ENCODE measurements at places on chromosomes 16 and 17.

DNA sequence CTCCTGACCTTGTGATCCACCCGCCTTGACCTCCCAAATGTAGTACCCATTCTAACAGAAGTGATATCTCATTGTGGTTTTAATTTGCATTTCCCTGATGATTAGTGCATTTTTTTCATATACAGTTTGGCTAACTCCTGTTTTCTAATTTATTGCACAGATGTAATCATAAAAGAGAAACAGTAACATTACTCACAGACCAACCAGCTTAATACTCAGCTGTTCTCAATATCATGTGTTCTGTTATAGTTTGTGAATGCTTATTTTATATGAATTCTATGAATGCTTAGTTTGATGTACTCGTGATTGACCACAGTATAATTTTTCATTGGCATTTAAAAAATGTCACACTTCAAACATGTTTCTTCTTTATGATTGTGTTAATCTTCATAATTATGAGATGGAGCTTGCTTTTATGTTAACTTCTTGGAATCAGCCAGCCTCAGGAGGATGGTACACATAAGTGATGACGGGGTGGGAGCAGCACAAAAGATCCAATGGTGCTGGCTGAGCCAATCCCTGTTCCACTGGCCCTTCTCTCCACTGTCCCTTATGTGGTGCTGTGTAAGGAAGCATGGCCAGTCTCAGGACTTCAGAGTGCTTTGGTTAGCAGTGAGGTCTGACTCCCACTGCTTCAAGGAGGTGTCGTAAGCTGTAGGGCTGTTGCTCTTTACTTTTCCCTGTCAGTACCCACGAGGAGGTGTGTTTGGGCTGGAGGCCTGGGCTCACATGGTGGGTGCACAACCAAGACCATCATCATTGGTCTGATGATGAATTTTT, 191.0 kb downstream of the SPECC1 start:
- no peak for DNase-seq

GRCh38 chr16:88705076-88705684, 1.0 kb downstream of the RNF166 start:
- DNase-seq: peak; percentile 38

DNA sequence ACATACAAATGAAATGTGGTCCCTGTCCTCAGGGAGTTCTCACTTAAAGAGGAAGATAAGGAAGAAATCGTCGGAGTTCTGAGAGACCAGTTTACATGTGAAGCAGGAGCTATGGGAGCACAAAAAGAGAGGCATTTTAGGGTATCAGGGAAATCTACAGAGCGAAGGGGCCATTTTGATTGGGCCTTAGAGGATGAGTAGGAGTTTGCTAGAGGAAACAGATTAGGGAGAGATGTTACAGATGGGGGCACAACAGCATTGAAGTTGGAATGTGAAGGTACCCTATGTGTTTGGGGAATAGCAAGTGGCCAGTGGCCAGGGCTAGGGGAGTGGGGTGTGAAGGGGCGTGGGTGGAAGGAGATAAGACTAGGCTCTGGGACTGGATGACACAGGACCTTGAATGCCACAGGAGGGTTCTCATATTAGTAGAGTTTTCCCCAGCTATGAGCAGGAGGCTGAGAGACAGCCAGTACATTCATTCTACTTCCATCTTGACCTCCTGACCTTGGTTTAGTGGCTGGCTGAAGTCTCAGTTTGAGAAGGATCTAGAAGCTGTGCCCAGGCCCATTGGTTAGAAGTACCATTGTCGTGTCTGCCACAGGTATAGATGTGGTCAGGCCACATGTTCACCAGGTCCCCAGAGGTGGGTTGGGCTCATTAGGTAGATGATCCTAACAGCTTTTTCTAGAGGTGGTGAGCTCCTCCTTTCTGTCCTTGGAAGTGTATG, 34.8 kb downstream of the CPNE2 start:
- DNase-seq: no peak

GRCh38 chr17:74868251-74868907, 4.4 kb downstream of the FDXR start:
- no peak for DNase-seq

DNA sequence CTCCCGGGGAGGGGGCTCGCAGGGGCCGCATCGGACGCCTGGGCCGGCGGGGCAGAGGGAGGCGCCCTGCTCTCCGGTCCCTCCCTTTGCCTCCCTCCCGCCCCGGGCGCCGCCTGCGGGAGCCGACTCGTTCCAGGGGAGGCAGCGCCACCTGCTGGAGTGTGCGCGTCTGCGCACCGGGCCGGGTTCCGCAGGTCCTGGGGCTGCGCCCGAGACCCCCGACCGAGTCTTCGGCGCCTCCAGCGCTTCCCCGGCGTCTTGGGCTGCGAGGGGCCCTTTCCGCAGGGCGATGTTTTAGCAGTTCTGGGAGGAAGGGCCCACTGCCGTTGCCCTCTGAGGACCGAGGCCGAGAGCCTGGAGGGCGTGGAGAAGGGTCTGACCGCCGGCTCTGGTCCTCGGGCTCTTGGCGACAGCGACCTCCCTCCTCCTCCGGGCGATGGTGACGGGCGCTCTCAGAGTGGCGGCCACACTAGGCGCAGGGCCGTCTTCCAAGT, 106.3 kb downstream of the SEC14L1 start:
- peak; percentile 94 for DNase-seq

GRCh38 chr16:72424757-72425156, 252.8 kb upstream of the PMFBP1 start:
- no peak for DNase-seq

Measured in adipocyte (in vitro differentiated cells).